ENCODE measurements at places on chromosomes 16 and 17.

- peak; percentile 83 for DNase-seq
Measured at GRCh38 chr17:57552114-57552624, 192.9 kb downstream of the CCDC182 start.

GRCh38 chr17:76840884-76841775, 27.1 kb upstream of the MGAT5B start:
- peak; percentile 66 for DNase-seq

DNA sequence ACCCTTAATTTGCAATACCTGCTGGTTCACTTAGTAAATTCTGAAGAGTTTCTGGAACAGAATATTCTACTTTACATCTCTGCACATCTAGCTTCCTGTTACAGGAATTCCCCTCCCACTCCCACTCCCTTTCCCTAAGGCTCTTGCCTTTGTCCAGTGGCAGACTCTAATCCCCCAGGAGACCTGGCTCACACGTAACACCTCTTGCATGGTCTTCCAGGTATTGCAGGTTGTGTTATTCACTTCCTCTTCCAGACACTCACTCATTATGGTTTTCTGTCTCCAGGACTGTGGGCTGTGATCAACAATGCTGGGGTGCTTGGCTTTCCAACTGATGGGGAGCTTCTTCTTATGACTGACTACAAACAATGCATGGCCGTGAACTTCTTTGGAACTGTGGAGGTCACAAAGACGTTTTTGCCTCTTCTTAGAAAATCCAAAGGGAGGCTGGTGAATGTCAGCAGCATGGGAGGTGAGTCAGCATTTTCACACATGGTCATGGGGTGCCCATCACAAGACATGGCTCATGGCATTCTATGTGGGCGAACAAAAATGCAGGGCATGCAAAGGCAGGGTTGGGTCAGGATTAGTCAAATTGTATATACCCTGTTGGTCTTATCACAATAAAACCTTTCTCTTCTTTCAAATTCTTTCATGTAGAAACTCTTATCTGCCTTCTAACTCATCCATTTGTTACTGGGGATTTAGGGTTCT, 35.8 kb downstream of the HSD17B2 start:
- DNase-seq, result no peak

DNA sequence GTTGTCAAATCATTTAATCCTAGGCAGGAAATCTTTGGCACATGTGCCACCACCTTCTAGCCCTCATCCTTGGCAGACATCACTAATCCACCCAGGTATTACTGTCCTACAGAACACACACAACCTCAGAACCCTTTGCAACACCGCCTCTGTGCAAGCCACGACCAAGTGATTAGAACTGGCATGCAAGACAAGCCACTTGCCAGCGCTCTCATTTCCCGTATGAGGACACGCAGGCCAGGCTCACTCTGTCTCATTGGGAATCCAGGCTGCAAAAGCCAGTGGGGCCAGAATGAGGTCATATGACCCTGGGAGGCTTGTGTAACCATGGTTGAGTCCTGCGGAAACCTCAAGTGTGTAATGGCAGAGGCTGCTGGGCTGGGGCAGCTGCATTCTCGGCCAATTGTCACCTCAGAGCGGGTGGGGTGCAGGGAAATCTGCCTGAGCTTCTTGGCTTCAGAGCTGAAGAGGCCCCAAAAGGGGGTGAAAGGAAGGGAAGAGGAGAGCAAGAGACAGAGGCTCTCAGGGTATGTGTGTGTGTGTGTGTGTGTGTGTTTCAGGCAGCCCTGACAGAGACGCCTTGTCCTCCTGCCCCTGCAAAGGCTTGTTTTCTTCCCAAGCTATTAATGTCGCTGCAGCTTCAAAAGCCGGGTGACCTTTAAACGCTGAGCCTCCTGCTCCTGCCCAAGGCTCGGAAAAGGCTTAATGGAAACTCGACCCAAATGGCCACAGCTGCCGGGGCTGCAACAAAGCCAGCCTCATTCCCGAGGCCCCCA, 43.2 kb upstream of the MRPS23 start:
- no peak for DNase-seq

GRCh38 chr16:883340-883739, 82.8 kb upstream of the GNG13 start:
- no peak for DNase-seq

GRCh38 chr17:28071891-28072606, 29.6 kb downstream of the NLK start:
- no peak for DNase-seq

- DNase-seq, result no peak
Measured at GRCh38 chr16:87576171-87576570, 26.1 kb upstream of the JPH3 start.

DNA sequence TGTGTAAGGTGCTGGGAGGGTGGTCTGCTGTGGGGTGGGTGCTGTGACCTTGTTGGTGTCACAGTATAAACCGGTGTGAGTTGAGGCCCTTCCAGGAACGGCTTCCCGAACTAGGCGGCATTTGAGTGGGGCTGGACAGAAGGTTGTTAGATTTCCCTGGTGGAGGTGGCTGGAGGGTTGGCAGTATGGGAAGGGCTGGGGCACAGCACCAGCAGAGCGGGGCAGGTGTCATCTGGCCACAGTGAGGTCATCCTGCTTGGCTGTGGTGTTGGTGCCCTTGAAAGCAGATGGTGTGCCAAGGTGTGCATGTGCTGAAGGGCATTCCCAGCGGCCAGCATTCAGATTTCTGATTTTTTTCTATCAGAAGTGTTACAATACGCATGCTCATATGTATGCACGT, 28.1 kb downstream of the BANP start:
- no peak for DNase-seq

- no peak for DNase-seq
Measured at GRCh38 chr17:4205917-4206316, 57.9 kb downstream of the ANKFY1 start.

Measured in D341Med (cell line).